Peyer's patch (tissue), 4 donors: ENCODE measurements at places on chromosomes 4 and X. TPM values are rescaled to one million over a fixed set of nuclear protein-coding genes. Genes with fewer than 3 reads are reported as not detected.

The APEX2 gene
- 12.4 TPM for total RNA-seq

The CLDN34 gene
- not detected for total RNA-seq

- H3K4me1 ChIP-seq, result no peaks in the 10 kb centered on the region
- DNase-seq, result no peak
- H3K27me3 ChIP-seq, result no peaks in the 10 kb centered on the region
- H3K4me3 ChIP-seq, result no peak overlapping the region
- no peak overlapping the region for H3K27ac ChIP-seq
Observed at GRCh38 chr4:180434131-180434895, 1808.9 kb upstream of the TENM3 start.

The TIMM8A gene
- total RNA-seq, result 9.9 TPM

The HSFX1 gene
- not detected for total RNA-seq

DNA sequence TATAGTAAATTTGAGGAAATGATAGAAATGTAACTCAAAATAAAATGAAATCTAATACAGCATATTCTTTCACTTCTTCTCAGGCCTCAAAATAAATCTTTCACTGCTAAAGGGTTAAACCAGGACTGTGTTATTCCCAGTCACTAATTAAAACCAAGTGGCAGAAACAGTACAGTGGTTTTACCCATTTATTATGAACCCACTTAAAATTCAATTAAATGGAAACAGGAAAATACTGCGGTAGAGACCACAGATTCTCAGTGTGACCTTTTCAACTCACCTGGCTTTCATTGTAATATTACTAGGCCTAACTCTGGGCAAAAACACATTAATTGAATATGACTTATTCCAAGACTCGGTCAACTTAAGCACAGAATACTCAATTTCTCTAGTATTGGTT lies 176.5 kb upstream of the DKK2 start:
- DNase-seq, result no peak
- no peak overlapping the region for H3K4me3 ChIP-seq
- H3K27me3 ChIP-seq, result no peaks in the 10 kb centered on the region
- H3K27ac ChIP-seq, result no peak overlapping the region

GRCh38 chr4:36761607-36762006 lies 480.2 kb downstream of the DTHD1 start:
- no peak overlapping the region for H3K4me3 ChIP-seq
- no peaks in the 10 kb centered on the region for H3K27me3 ChIP-seq
- no peak overlapping the region for H3K27ac ChIP-seq
- H3K4me1 ChIP-seq, result no peaks in the 10 kb centered on the region

GRCh38 chr4:169612871-169613859 lies 782 bp upstream of the NEK1 start:
- H3K27ac ChIP-seq, result peak overlapping the region; percentile 96
- no peaks in the 10 kb centered on the region for H3K36me3 ChIP-seq
- H3K4me1 ChIP-seq, result no peaks in the 10 kb centered on the region
- DNase-seq, result peak; percentile 91

The OPN1MW3 gene
- not detected for total RNA-seq
